ENCODE measurements at places on chromosomes 7 and 10.

DNA sequence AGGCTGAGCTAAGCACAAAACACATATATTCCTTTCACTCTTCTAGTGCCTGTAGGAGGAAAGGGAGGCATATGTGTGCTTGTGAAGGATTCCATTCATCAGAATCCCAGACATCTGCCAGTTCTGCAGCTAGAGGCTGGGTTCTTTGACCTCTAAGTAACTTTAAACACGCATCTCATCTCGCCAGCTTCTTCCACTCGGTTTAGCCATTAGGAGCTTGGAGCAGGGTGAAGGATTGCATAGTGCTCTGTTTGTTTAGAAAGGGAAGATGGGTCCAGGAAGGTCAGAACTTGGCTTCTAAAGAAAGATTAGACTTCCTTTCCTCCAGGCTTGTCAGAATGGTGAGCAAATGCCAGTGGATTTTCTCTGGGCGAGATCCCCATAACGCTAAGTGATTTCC lies 43.6 kb downstream of the HK1 start:
- no peak for DNase-seq

DNA sequence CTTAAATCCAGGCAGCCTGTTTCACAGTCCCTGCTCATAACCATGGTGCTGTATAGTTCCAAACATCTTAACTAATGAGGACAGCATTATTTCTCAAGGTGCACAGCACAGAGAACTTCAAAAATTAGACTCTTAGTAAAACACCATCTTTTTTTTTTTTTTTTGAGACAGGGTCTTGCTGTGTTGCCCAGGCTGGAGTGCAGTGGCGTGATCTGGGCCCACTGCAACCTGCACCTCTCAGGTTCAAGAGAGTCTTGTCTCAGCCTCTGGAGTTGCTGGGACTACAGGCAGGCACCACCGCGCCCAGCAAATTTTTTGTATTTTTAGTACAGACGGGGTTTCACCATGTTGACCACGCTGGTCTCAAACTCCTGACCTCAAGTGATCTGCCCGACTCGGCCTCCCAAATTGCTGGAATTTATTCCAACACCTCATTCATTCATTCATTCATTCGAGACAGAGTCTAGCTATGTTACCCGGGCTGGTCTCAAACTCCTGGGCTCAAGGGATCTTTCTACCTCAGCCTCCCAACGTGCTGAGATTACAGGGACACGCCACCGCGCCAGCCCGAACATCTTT lies 507 bp upstream of the TMEM254 start:
- DNase-seq: no peak

DNA sequence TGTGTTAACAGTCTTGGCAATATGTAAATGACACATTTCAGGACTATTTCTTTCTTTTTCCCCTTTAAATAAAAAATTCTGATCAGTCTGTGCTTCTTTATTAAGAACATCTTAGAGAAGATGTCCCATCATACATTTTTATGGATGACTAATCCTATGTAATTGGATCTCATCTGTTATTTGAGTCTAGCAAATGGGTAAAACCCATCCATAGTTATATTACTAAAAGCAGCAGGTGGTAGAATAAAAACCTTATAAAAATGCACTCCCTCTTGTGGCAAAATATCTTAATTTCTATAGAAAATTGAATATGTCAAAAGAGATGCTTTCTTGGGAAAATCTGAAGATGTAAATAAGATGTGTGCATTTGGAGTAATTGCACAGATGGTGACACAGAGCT lies 35.3 kb downstream of the TRRAP start:
- no peak for DNase-seq

- no peak for DNase-seq
These were observed 167.0 kb downstream of the SNX13 start for GRCh38 chr7:17773289-17773626.

DNA sequence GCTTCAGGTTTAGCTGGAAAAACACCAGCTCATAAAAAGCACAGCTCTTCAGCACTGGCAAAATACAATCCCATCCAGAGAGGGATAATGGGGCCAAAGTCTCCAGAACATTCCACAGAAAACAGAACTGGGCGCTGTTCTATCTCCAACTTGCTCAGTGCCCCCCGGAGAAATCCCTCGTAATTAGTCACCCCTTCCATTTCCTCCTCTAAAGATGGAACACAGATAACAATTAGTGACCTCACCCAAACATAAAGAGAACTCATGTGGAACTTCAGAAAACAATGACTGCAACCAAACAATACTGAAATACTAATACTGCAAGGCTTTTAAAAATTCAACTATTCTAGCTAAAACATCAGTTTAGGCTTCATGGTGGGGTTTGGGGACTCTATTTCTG lies 46.3 kb downstream of the KIAA1549 start:
- no peak for DNase-seq

GRCh38 chr7:112444505-112444904 lies 5.8 kb upstream of the IFRD1 start:
- DNase-seq: no peak
